Thyroid gland (tissue), 4 donors: ENCODE measurements at places on chromosomes 2 and 18. TPM values are rescaled to one million over a fixed set of nuclear protein-coding genes. Genes with fewer than 3 reads are reported as not detected.

- no peak overlapping the region for H3K27ac ChIP-seq
- H3K27me3 ChIP-seq: no peaks in the 10 kb centered on the region
- no peaks in the 10 kb centered on the region for H3K36me3 ChIP-seq
Measured at GRCh38 chr18:79884963-79885728, 66.3 kb downstream of the SLC66A2 start.

DNA sequence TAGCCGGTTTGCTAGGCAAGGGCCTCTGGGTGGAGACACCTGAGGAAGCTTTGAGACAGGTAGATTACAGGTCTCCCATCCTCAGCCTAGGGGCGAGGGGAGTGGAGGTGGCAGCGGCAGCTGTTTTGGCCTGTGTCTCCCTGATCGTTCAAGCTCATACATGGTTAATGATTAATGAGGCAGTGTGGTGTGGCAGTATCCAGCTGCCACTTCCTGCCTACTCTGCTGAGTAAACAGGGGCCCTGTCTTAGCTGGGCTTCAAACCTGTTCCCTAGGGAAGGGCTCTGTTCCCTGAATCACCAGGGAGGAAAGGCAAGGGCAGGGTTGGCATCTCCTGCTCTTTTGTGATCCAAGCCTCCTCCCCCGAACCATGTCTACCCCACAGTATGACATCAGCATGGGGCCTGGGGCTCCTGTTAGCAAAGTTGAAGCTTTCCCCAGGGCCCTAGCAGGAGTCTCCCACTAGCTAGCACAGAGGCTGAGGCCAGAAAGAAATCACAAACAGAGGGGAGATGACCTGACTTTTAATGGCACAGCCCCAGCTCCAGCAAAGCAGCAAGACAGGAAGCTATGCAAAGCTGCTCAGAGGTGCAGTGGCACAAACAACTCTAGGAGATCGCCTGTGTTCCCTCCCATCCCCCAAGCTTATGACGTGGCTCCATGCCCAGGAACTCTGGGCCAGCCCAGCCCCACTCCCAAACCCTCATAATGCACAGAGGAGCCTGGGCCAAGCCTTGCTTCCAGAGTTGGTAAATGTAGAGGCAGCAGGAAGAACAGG is 3.7 kb upstream of the TUBA4B start:
- DNase-seq: peak; percentile 92
- H3K27me3 ChIP-seq: no peaks in the 10 kb centered on the region
- H3K27ac ChIP-seq: peak overlapping the region; percentile 93
- H3K4me1 ChIP-seq: peaks cover 73% of the 10 kb centered on the region
- no peak overlapping the region for H3K4me3 ChIP-seq
- H3K36me3 ChIP-seq: no peaks in the 10 kb centered on the region

DNA sequence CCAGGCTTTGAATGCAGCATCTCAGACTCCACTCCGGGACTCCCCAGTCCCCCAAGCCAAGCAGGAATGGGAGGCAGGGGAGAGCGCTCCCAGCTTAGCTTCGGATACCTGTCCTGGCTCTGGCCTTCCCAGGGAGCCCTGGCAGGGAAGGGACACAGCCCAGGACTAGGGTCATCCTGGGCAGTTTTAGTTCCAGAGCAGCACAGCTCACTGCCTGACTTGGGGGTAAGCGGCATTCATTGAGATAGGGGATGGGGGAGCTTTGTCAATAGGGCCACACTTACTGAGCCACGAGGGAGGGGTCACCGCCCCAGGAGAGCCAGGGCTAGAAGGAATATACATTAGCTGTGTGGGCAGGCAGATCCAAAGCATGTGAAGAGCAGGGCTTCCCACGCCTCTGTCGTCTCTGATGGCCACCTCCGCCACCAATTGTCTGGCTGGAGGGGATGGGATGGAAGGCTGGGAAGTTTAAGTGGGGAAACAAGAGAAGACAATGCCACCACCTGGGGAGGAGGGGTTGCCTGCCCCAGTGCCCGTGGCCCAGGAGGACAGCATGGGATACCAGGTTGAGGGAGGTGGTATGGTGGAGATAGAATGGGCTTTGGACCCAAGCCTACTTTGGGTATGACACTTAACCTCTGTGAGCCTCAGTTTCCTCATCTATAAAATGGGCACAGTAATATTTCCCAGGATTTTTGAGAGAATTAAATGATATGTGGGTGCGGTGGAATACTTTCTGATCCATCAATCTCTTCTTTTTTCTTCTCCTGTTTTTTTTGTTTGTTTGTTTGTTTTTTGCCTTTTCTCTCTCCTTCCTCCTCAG is 40.2 kb downstream of the SCTR start:
- no peak overlapping the region for H3K27ac ChIP-seq
- no peaks in the 10 kb centered on the region for H3K36me3 ChIP-seq
- no peak for DNase-seq
- no peaks in the 10 kb centered on the region for H3K4me1 ChIP-seq
- no peak overlapping the region for H3K4me3 ChIP-seq
- no peaks in the 10 kb centered on the region for H3K27me3 ChIP-seq

The ZBTB7C gene
- total RNA-seq: 47.6 TPM

- H3K4me1 ChIP-seq: no peaks in the 10 kb centered on the region
- DNase-seq: no peak
- H3K4me3 ChIP-seq: no peak overlapping the region
- no peaks in the 10 kb centered on the region for H3K36me3 ChIP-seq
- H3K27ac ChIP-seq: no peak overlapping the region
- H3K27me3 ChIP-seq: no peaks in the 10 kb centered on the region
Measured at GRCh38 chr2:229235131-229235914, 35.8 kb downstream of the PID1 start.

DNA sequence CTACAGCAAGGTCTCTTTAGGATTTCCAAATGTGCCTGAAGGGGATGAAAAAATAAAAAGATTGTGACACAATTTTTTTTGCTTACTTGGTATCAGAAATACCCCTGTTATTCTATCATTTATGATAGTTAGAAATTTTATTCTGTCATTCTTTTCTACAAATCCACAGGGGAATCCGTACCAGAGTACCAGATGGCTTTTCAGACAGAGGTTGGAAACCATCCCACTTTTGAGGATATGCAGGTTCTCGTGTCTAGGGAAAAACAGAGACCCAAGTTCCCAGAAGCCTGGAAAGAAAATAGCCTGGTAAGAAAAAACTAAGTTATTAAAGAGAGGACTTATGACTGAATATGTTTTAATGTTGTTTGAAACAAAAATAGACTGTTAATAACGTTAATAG is 92.6 kb upstream of the FAM117B start:
- H3K36me3 ChIP-seq: no peaks in the 10 kb centered on the region
- no peak overlapping the region for H3K4me3 ChIP-seq
- H3K27ac ChIP-seq: no peak overlapping the region
- no peaks in the 10 kb centered on the region for H3K27me3 ChIP-seq

The TPO gene
- 5,928 TPM for total RNA-seq

The METTL5 gene
- total RNA-seq: 49.8 TPM

- no peaks in the 10 kb centered on the region for H3K36me3 ChIP-seq
- H3K27me3 ChIP-seq: no peaks in the 10 kb centered on the region
- DNase-seq: no peak
- H3K4me1 ChIP-seq: peaks cover 11% of the 10 kb centered on the region
Measured at GRCh38 chr2:101064505-101064867, 62.4 kb downstream of the RPL31 start.

The SP5 gene
- total RNA-seq: not detected

- H3K36me3 ChIP-seq: no peaks in the 10 kb centered on the region
- no peak for DNase-seq
- H3K4me3 ChIP-seq: no peak overlapping the region
- no peak overlapping the region for H3K27ac ChIP-seq
- no peaks in the 10 kb centered on the region for H3K27me3 ChIP-seq
- no peaks in the 10 kb centered on the region for H3K4me1 ChIP-seq
Measured at GRCh38 chr2:67790622-67791021, 272.2 kb downstream of the C1D start.

The TBR1 gene
- total RNA-seq: not detected

The BUB1 gene
- 0.24 TPM for total RNA-seq

DNA sequence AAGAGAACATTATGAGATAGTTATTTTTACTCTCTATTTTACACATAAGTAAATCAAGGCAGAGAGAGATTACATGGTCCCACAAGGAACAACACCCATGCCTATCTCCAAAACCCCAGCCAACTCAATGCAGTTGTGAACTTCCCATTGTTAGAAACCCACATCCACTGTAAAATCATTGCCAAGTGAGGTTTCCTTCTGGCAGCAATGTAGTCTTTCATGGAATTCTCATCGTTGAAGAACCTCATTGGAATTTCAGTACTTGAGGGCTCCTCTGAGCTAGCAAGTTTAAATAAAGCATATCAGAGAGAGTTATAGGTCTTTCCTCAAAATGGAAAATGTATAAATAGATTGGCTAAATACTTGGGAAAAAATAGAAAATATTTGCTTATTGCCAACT is 105.2 kb downstream of the RAD51AP2 start:
- no peak for DNase-seq
- no peak overlapping the region for H3K4me3 ChIP-seq
- no peak overlapping the region for H3K27ac ChIP-seq
- H3K36me3 ChIP-seq: no peaks in the 10 kb centered on the region

The TMEM163 gene
- total RNA-seq: 0.67 TPM

- no peaks in the 10 kb centered on the region for H3K27me3 ChIP-seq
- no peak within 1 kb of the TSS for H3K4me3 ChIP-seq
- no peaks in the 10 kb centered on the region for H3K36me3 ChIP-seq
- DNase-seq: no peak
- H3K4me1 ChIP-seq: no peaks in the 10 kb centered on the region
Measured at GRCh38 chr2:11533278-11534070, at the start of gene GREB1. Gene GREB1, plus strand, starts transcription at chr2:11534045. Its CDS starts 22,570 bp downstream, at chr2:11556615.
